ENCODE measurements at places on chromosomes 3 and 15.

- DNase-seq: no peak
Observed at GRCh38 chr15:80831606-80832224, 52.5 kb downstream of the CEMIP start.

DNA sequence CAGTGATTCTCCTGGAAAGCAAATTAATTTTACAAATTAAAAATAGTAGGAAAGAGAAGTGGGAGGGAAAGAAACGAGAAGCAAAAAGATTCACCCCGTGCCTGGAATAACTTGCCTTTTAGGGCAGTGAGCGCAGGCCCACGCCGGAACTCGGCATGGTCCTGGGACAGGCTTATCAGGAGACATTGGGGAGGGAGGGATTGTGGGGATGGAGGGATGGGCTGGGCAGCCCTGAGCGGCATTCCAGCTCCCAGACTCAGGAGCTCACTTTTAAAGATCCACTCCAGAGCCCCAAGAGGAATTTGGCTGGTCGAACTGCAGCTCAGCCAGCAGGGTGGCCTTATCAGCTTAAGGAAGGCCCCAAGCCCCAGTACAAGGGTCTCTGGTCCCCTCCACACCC lies 117.9 kb downstream of the ADCY5 start:
- DNase-seq: no peak

GRCh38 chr3:72151465-72152238 lies 366.7 kb upstream of the PROK2 start:
- no peak for DNase-seq

- peak; percentile 94 for DNase-seq
Observed at GRCh38 chr3:176939022-176939817, 258.1 kb downstream of the TBL1XR1 start.

DNA sequence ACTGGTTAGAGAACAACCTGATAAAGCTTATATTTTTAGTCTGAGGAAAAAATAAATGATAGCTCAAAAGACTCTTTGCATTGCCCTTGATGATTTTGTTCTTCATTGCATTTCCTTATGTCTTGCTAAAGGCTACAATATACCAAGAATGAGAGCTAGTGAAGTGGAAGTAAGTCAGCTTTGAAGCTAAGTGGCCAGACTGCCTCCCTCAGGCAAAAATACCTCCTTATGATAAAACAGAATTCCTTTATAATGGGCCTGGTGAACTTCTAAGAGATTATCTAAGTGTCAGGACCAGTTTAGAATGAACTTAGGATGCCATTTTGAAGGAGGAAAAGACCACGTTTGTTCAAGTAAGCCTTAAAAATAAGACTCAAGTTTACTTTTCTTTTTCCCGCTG lies 678.4 kb downstream of the ROBO2 start:
- DNase-seq: no peak

- DNase-seq: no peak
Observed at GRCh38 chr3:127226946-127227842, 34.3 kb downstream of the PRR23E start.

GRCh38 chr15:47987461-47987860 lies 133.3 kb upstream of the SLC24A5 start:
- DNase-seq: no peak

- DNase-seq: no peak
Observed at GRCh38 chr3:52292247-52293065, 4.8 kb downstream of the GLYCTK start.

DNA sequence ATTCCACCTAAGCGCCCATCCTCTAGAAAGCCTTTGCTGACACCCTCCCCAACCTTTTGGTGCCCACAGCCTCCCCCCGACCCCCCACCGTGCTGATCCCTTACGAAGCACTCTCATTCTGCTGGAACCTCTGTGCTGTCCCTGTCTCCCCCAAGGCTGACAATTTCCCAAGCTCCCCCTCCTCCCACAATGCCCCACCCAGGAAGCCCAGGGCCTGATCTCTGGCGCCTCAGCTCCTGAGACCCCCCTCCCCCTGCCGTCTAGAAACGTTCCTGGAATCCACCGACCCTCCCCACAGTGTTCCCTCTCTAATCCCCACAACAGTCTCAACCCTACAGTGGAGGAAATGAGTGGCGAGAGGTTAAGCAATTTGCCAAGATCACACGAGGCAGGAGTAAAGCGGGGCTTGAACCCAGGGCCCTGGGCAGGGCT lies 18.3 kb downstream of the MYL3 start:
- no peak for DNase-seq

DNA sequence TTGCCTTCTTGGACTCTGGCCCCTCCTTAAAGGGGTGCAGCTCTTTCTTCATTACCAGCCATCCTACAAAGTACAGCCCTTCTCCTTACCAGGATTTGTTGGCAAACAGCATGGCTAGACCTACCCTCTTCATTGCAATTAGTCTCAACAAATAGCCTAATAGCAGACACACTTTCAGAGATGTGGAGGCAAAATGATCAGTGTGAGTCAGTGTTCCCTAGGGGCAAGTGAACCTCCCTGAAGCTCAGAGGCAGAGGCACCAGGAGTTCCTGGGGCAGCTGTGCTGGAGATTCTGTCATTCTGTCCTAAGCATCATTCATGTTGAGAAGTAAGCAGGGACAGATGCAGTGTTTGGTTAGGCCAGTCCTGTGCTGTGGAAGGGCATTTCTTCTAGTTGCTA lies 14.6 kb upstream of the MECOM start:
- DNase-seq: no peak

GRCh38 chr3:51343918-51344687 lies 41.0 kb upstream of the MANF start:
- DNase-seq: no peak

DNA sequence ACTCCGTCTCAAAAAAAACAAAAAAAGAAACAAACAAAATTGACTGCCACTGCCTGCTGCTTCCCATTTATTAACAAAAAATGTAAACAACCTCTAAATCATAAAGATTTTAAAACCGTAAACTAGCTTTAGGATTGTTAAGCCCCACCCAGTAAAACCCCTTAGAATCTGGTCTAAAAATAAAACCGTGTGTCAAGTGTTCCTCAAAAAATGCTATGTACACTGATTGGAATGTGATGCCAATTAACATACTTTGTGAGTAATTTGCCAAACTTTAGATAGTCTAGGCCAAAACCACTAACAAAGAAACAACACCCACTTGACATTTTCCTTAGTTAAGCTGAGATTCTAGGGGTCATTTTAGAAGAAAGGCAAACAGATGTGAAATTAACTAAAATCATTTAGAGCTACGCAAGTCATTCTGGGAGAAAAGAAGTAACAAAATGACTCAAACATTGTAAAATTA lies 5.3 kb downstream of the RAF1 start:
- no peak for DNase-seq

GRCh38 chr15:52112203-52112750 lies 298 bp downstream of the BCL2L10 start:
- no peak for DNase-seq

- no peak for DNase-seq
Observed at GRCh38 chr3:134134698-134135415, 105.1 kb upstream of the SLCO2A1 start.

GRCh38 chr3:113659996-113660395 lies 36.4 kb downstream of the USF3 start:
- no peak for DNase-seq

DNA sequence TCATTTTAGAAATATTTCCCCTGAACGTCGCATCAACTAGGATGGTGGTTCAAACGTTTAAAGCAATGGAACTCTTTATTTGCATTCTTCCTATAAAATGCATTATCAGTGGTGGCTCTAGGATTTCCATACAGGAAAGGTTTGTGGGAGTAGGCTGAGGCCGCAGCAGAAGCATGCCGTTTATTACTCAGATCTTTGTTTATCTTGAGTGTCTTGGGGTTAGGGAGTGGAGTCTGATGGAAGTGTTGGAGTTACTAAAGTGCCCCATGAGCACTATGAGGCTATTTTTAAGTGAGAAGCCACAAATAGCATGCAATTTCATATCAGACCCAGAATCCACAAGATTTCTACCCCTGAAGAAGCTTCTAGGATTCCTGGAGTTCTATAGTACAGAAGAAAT lies 26.2 kb downstream of the ATOSA start:
- no peak for DNase-seq

DNA sequence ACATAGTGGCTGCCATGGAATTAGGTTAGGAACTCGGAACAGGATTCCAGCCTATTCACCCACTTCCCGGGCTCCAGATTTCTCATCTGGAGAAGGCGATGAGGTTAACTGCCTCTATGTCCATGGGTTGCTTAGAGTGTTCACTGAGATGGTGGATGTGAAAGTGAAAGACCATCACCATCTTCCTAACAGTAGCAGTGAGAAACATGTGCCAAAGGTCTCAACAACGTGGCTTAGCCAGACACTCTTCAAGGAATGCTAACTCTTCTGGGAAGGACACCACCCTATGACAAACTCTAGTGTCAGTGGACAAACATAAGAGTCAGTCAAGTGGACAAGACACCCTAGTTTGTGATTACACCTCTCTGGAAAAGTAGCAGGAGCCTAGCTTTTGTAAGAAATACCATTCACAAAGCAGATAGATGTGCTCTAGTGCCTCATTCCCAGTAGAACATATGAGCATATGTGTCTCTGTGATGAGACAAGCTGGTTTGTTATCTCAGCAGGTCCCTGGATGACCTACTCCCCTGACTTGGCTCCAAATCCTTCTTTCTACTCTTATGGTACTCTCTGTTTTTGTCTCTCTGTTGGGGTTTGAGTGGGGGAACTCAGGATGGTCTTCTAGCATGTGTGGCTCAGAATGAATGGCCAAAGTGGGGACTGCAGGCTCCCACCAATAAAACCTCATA lies 210.2 kb upstream of the WNT5A start:
- no peak for DNase-seq

- no peak for DNase-seq
Observed at GRCh38 chr15:100235030-100235617, 106.7 kb downstream of the ADAMTS17 start.

GRCh38 chr3:141686466-141687291 lies 51.4 kb upstream of the RNF7 start:
- peak; percentile 84 for DNase-seq

DNA sequence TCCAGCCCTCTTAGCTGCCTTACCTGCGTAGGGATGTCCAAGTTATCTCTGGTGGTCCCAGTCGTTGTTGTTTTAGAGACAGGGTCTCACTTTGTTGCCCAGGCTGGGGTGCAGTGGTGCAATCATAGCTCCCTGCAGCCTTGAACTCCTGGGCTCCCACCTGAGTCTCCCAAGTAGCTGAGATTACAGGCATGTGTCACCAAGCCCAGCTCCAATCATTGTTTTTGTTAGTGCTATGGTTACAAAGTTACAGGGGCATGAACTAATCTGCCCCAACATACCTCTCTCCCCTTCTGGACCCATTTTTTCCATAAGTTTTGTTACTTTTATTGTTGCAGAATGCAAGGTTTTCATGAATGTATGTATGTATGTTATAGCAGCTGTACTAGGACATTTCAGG lies 54.7 kb downstream of the CTDSPL2 start:
- no peak for DNase-seq

GRCh38 chr3:71521940-71522876 lies 61.3 kb downstream of the FOXP1 start:
- no peak for DNase-seq

GRCh38 chr3:69729147-69729919 lies 9.9 kb upstream of the MITF start:
- DNase-seq: no peak

DNA sequence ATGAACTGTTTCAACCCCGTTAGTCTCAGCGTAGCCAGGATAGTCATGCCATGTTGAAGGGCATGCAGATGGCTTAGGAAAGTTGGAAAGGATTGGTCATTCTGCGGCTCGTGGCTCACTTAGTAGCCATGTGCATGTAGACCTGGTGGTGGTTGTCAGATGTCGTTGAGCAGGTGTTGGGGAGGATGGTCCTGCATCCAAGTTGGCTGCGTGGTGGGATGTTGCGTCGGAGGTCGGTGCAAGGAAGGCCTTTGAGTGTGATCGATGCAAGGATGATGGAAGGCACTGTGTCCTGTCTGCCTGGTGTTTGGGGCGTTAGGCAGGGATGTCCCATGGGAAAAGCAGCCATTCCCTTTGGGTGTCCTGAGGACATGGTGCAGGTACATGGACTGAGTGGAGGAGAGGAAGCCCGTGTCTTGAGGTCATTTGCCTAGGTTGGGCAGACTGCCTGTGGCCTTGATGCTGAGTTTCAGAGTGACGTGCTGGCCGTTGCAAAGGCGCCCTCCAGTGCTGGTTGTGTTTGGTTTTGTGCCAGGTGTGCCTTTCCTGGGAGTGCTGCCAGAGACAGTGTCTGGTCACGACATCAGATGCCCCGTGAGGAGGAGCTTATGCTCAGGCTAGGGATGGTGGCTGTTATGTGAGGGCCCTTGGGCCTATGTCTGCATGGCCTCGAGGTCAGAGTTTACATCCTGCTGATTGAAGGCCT lies 103.4 kb downstream of the SNRPN start:
- no peak for DNase-seq

DNA sequence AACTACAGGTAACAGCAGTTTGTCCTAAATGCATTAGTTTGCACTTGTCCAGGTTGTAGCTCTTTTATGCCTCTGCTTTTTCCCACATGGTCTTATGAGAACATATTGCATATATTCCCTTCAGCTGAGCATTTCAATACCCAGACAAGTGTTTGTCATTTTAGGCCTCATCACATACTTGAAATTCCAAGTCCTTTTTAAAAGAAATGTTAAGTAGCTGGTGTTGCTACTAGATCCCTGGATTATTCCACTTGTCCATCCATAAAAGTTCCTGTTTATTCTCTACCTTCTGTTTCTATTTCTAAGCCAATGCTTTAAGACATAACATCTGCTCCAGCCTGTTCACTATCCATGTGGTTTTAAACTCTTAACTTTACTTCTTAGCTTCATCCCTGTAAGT lies 128.4 kb downstream of the NECTIN3 start:
- DNase-seq: no peak

GRCh38 chr15:23758891-23759290 lies 71.8 kb upstream of the NDN start:
- no peak for DNase-seq

DNA sequence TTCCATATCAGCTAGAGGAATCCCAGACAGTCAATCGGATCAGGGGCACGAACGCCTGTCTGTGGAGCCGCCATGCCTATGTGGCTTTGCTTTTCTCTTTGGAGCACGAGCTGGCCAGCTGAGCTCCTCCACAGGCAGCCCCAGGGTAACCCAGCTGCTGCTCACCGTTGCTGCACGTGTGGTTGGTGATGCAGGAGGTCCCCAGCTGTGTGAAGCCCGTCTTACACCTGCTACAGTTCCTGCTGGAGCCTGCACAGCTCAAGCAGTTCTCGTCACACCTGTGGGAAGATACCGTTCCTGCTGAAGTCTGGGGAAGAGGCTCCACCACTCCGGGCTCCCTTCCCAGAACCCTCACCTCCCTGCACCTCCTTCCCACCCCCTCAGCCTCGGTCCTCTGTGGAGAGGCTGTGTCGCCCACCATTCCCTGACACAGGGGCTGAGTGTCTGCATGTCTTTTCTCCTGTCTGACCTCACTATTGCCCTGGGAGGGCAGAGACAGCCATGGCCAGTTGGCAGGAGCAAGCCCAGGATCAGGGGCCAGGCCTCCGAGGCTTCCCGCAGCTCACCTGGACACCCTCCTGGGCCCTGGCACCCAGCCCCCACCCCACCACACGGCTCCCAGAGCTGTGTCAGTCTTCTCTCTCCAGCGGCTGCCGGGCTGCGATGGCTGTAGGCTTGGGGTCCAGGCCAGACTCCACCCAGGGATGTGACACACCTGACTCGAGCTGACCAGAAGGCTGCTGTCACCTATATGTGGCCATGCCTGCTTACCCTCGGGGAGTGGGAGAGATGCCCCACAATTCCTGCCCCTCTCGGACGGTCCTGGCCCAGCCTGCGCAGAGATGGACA lies 12.2 kb upstream of the SNRPA1 start:
- no peak for DNase-seq

GRCh38 chr3:100033184-100033583 lies 81.1 kb downstream of the FILIP1L start:
- peak; percentile 35 for DNase-seq

GRCh38 chr15:33158366-33158765 lies 36.1 kb downstream of the FMN1 start:
- no peak for DNase-seq

Data from NCI-H1105 treated with DMSO at 0.1 percent for 48 hours (cell line).